ACHN (cell line): ENCODE measurements at places on chromosomes 6 and 20.

- DNase-seq: no peak
These were observed 120.8 kb downstream of the BACH2 start for GRCh38 chr6:90175627-90176538.

DNA sequence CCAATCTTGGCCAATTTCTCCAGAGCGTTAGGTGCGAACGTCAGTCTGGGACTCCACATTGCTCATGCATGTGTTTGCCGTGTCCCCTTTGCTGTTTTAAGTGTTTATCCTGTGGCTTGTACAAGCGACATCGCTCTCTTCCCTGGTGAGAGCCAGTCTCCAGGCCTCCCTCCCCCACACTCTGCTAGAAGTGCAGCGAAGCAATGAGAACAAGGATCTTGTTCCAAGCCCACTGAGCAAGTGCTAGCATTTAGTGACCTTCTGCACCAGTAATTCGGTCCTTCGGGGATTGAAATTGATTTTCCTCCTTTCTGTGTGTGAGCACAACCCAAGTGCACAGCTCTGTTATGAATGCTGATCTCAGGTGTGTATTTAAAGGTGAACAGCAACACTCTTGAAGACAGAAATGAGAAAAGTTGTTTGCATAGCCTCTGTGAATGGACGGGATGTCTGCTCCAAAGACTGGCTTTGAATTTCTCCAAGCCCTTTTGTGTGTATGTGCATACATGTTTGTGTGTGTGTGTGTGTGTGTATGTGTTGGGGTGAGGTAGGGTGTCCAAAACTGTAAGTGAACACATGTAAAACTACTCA is 29.0 kb downstream of the CD83 start:
- DNase-seq: no peak

DNA sequence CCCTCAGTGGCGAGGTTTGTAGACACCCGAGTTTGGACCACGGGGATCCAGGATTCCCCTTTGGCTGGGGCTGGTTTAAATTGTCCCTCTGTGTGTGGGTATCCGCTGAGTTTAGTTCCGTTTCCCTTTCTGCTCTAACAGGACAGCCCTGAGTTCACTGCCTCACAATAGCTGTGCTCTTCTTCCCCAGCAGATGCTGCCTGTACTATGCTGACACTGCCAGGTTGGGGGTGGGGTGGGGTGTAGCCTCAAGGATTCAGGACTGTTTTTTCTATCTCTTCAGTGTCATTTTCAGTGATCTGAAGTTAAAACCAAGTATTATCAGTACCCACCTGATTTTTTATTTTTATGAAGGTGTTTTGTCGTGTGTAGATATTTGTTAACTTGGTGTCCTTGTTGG is 655.0 kb downstream of the COL12A1 start:
- no peak for DNase-seq

GRCh38 chr20:37298190-37298939 is 8.9 kb downstream of the MANBAL start:
- peak; percentile 27 for DNase-seq

DNA sequence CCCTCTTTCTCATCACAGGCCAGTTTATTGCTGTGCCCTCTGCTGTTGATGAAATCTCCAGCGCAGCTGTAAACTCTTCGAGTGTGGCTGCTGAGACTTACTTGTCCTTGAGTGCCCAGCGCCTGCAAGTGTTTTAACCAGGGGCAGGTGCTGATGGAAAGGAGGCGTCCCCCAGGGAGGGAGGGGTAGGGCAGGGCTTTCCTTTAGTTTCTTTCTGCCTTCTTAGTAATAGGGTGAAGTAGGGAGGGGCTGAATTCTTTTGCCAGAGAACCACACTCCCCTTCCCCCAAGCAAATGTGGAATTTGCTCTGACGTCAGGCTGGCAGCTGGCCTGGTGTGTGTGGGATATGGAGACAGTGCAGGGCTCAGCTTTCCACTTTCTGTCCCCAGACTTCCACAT is 61.2 kb downstream of the IGF2R start:
- peak; percentile 32 for DNase-seq

DNA sequence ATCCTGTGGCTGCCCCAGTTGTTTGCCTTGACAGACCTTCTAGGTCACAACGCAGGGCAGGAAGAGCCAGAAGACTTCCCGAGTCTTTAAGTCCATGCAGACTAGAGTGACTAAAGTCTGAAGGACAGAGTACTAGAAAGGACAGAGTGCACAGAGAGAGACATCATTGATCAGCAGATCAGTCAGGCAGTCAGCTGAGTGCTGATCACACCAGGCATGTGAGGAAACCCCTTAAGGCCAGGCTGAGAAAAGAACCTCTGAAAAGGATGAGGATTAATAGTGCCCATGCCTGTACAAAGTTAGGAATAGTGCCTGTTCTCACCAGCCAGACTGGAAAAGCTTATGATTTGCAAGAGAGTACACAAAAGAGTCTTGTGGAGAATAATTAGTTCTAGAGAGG is 91.3 kb downstream of the CFAP61 start:
- DNase-seq: no peak

GRCh38 chr6:1181939-1182605 is 129.8 kb upstream of the FOXQ1 start:
- no peak for DNase-seq

GRCh38 chr20:49568278-49569151 is 578 bp upstream of the PTGIS start:
- no peak for DNase-seq

DNA sequence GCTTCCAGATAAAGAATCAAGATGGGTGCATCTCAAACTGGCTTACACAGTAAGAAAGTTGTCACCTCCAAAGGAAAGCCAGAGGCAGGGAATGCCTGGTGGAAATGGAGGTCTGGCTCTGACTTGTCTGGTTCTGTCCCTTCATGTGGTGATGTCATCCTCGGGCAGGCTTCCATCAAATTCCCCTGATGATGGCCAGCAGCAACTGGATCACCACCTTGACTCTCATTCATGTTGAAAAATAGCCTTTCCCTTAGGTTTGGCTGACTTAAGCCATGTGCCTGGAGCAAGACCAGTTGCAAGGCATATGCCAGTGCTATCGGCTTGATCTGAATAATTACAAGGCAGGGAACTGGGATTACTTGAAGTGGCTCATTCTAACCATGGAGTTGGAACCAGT is 28.8 kb downstream of the IMPG1 start:
- DNase-seq: no peak

GRCh38 chr6:70134542-70134941 is 168.3 kb downstream of the COL9A1 start:
- DNase-seq: no peak

GRCh38 chr6:163991321-163991720 is 576.8 kb downstream of the QKI start:
- DNase-seq: no peak

DNA sequence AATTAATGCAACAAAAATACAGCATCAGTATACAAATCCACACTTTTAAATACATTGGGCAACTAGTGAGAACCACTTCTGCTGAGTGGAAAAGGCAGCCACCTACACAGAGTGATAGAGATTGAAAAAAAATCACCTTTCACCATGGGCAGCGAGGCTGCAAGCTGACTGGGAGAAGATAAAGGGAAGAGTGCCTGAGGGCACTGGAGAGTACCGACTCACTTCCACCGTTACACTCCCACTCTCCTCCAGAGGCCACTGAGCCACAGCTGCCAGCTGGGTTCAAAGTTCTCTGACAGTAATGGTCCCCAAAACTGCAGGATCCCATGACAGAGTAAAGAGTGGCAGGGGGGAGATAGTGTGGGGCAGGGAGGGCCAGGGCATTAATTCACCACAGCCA is 24.1 kb downstream of the PXT1 start:
- no peak for DNase-seq

- no peak for DNase-seq
These were observed 273.2 kb downstream of the HIVEP2 start for GRCh38 chr6:142671791-142672190.

DNA sequence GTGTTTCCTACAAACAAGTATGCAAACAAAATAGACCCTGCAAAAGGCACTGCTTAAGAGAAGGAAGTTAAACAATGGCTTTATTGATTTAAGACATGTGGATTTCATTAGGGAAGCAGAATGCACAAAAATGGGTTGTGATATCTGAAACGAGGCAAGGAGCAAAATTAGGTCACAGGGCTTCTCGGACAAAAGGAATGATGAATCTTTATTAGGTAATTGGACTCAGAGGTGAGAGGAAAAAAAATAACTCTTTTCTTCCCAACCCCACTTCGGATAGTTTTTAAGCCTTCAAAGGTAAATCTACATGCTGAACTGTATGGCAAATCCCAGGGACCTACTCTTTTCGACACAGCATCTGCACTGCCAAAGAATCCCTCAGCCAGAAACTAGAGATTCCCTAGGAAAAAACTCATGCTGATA is 183.0 kb upstream of the TAB2 start:
- DNase-seq: no peak

GRCh38 chr20:21808863-21809664 is 103.6 kb downstream of the PAX1 start:
- DNase-seq: peak; percentile 2

- no peak for DNase-seq
These were observed 8.0 kb downstream of the IL20RA start for GRCh38 chr6:137036566-137037300.

GRCh38 chr20:8790442-8791074 is 278.3 kb upstream of the PLCB4 start:
- peak; percentile 74 for DNase-seq

GRCh38 chr6:15441215-15441868 is 195.5 kb downstream of the JARID2 start:
- DNase-seq: peak; percentile 47

DNA sequence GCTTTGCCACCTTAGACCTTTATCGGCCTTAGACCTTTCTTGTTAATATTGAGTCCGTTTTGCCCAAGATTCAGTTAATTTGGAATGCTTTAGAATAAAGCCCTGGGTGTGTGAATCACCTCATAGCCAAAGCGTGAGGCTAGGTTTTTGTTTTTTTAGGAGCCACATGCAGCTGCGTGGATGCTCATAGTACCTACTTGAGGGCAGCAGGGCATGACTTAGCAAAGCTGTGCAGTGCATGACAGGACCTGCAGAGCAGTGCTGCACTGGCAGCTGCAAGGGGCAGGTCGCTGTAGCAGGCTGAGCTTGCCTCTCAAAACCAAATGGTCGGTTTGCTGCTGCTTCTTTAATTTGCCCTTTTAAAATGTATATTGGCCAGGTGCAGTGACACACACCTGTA is 116.1 kb downstream of the JAG1 start:
- DNase-seq: peak; percentile 69

- no peak for DNase-seq
These were observed 79.7 kb upstream of the MYLIP start for GRCh38 chr6:16049168-16049567.

DNA sequence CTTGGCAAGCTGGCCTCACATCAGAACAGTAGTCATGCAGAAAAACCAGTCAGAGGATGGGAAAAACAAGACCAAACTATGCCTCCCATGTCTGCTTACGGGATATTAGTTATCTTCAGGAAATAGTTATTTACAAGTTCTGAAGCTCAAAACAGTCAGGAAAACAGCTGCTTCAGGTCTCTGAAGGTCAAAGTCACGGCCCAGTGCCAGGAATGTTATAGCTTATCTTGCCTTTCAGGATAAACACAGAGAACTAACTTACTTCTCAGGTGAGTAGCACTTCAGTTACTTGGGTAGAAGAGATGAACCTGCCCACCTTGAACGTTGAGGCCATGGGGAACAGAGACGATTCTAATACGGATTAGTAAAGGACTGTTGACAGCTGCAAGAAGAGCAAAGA is 310.7 kb downstream of the KIF16B start:
- no peak for DNase-seq

DNA sequence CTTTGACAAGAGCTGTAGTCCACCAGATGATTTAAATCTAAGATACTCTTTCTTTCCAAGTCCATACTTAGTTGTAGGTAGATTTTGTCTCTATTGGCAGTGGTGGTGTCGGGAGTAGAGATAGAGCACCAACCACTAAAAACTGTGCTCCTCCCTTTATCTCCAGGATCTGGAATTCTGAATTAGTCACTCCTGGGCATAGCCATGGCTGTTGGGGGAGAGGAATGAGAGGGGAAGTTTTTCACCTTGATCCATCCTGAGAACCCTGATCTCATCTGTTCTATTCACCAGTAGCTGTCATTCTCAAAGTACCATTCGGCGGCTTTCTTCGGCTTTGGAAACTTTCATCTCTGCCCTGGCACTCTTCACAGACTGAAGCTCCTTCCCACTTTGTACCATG is 35.6 kb upstream of the NKX2-4 start:
- peak; percentile 44 for DNase-seq

DNA sequence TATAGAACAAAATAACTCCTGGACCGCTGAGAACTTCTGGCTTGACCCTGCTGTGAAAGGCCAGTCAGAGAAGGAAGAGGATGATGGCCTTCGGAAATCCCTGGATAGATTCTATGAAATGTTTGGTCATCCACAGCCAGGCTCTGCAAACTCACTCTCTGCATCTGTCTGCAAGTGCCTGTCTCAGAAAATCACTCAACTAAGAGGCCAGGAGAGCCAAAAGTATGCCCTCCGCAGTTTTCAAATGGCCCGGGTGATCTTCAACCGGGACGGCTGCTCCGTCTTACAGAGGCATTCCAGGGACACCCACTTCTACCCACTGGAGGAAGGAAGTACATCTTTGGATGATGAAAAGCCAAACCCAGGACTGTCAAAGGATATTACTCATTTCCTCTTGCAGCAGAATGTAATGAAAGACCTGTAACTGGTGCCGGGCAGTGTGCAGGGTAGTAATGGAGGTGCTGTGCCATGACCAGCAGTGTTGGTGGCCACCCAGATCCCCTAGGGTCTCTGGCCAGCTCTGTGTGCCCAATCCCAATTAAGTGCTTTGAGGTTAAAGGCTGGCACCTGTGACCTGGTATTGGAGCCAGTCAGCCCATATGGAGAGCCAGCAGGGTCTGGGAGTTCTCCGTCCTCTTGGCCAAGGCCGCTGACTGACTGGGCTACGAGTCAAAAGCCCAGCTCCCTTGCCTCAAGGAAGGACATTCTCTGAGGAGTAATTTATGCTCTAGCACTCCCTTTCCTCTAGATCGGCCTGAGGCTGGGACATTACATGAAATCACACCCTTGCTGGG is 87.1 kb downstream of the TRMT6 start:
- peak; percentile 37 for DNase-seq

DNA sequence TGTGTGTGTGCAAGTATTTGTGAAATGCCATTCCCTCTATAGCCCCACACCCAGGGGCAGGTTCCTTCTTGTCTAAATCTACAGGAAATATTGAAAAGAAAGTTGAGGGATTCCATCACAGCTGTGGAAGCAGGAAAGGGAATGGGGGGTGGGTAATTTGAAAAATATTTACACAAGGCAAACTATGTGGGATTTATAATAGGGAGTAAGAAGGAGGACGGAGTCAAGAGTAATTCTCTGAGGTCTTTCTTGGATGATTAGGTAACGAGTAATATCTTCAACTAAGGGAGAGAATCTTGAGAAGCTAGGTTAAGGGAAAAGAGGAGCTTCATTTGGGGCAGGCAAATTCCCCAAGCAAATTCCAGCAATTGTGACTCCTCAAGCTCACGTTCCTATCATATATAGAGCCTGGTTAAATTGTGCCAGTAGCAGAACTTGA is 113.5 kb upstream of the SGK1 start:
- DNase-seq: peak; percentile 9

- no peak for DNase-seq
These were observed 13.0 kb downstream of the PIM1 start for GRCh38 chr6:37182736-37183590.

- DNase-seq: no peak
These were observed 34.3 kb upstream of the PRIM2 start for GRCh38 chr6:57283106-57283505.

DNA sequence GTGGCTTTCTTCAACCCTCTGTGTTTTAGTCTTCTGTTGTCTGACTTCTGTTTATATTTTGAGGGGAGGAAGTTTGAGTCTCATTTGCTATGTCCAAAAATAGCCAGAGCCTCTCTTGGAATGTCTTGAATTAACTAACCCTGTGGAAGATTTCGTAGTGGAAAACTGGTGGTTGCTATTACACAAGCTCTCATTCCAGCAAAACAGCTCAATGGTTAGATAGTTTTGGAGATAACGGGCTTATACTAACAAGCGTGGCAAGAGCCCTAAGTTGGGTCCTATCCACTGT is 1.6 kb downstream of the CCN2 start:
- no peak for DNase-seq
